ENCODE measurements at places on chromosomes 16 and 17.

DNA sequence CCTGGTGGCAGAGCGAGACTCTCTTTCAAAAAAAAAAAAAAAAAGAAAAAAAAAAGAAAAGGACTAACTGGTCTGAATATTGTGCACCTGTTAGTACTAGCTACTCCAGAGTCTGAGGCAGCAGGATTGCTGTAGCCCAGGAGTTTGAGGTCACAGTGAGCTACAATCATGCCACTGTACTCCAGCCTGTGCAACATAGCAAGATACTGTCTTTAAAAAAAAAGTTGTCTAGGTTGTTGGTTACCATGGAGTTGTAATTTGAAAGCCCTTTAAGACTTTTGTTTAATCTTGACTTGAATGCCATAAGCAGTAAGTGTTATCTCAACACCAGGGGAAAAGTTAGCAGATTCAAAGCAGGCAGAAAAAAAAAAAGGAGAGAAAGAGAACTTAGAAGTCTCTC lies 10.9 kb upstream of the C16orf54 start:
- DNase-seq = no peak

DNA sequence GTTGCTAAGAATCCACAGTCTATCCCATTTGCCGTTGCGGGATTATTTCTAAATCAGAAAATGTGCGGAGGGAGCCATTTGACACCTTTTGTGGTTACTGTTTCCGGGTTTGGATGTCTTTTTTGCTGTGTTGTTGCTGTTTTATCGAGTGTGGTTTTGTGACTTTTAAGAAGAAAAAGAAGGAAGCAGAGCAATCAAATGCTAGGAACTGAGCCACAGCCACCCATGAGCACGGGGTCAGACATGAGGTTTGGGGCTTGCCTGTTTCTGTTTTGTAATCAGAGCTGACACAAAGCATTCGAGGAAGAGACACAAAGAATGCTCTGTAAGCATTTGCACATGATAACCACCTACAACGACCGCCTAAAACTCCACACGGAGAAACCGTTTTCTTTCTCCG lies 53.1 kb upstream of the CHMP6 start:
- no peak for DNase-seq

- DNase-seq = no peak
Observed at GRCh38 chr16:80500116-80500859, 40.5 kb upstream of the DYNLRB2 start.

GRCh38 chr16:27110524-27110896 lies 43.8 kb downstream of the C16orf82 start:
- DNase-seq = no peak

GRCh38 chr16:67883872-67884261 lies 818 bp upstream of the NRN1L start:
- DNase-seq = peak; percentile 66

GRCh38 chr17:78253946-78254672 lies 22.7 kb downstream of the TMEM235 start:
- peak; percentile 74 for DNase-seq

DNA sequence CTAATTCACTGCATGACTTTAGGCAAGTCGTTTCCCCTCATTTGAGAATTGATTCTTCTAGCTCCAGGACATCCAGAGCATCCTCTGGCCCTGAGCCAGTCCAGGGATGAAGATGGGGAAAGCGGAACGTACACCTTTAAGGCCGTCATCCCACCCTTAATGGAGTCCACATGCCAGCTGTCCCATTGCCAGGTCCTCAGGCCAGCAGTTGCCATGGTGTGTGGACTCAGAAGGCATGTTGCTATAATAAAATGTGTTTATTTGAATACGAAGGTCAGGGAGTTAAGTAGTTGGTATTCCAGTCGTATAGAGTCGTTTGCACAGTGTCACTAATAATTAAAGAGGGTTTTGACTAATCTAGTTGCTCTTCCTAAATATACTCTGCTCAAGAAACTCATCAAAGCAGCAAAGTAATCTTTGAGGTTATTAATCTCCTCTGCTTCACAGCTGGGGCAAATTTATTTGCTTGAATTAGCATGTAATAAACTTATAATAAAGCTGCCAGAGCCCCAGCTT lies 30.4 kb downstream of the CCDC182 start:
- no peak for DNase-seq

- no peak for DNase-seq
Observed at GRCh38 chr17:14354807-14355206, 53.9 kb downstream of the HS3ST3B1 start.

DNA sequence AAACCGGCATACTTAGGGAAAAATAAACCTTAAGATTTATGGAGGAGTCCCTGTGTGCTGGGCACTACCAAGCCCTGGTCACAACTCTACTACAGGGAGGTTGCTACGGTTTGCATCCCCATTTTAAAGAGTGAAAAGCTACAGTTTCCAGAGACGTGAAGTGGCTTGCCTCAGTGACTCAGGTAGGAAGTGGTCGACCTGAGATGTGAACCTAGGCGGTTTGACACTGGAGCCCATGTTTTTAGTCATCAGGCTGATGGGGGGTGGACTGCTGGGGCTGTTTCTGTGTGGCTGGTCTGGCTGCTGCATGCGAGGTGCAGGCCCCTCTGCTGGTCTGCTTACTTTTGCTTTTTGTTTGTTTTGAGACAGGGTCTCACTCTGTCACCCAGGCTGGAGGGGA lies 6.6 kb downstream of the COX6A2 start:
- DNase-seq = no peak

DNA sequence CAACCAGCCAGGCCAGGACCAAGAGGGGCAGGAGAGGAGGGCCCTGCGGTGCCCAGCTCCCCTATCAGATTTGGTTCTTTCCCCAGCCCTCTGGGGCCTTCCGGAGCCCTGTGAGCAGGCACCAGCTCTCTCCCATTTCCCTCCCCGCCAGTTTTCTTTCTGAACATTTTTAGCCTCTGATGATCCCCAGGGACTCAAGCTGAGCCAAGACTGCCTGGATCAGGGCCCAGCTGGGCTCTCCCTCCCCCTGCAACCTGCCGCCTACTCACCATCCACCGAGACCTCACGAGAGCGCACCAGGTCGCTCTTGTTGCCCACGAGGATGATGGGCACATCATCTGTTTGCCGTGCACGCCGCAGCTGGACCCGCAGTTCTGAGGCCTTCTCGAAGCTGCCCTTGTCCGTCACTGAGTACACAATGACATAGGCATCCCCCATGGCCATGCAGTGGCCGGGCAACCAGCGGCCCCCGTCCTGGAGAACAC lies 2.0 kb downstream of the RRAD start:
- no peak for DNase-seq
